ENCODE measurements at places on chromosomes 3 and 15. TPM values are rescaled to one million over a fixed set of nuclear protein-coding genes. Genes with fewer than 3 reads are reported as not detected.

Gene PTH1R
- total RNA-seq = 1.1 TPM

Gene OCA2
- under 0.01 TPM for total RNA-seq

Gene RARRES1
- 0.59 TPM for total RNA-seq

Gene PLOD2
- 75.0 TPM for total RNA-seq

Gene PRTG
- total RNA-seq = 5.7 TPM

Gene KLF15
- total RNA-seq = 2.0 TPM

Gene THAP10
- total RNA-seq = 2.2 TPM

Gene TRPM1
- total RNA-seq = under 0.01 TPM

Gene LRRC15
- total RNA-seq = under 0.01 TPM

Gene CTDSPL
- 30.9 TPM for total RNA-seq

Gene ANKRD63
- not detected for total RNA-seq

Gene SPSB4
- not detected for total RNA-seq

Gene ADAMTS17
- total RNA-seq = 0.73 TPM

Gene CLDND1
- 32.6 TPM for total RNA-seq

Gene C3orf20
- total RNA-seq = not detected

Gene UPK1B
- total RNA-seq = not detected

Gene CFAP100
- not detected for total RNA-seq

Gene GPR62
- total RNA-seq = 0.20 TPM

Gene WDR49
- 0.20 TPM for total RNA-seq

Gene IGSF10
- total RNA-seq = under 0.01 TPM

Gene SNAP23
- 57.0 TPM for total RNA-seq

Gene TIMMDC1
- total RNA-seq = 57.1 TPM

Measured in subcutaneous preadipocyte (primary cell).